MG63 (cell line): ENCODE measurements at places on chromosomes 12 and 14. TPM values are rescaled to one million over a fixed set of nuclear protein-coding genes. Genes with fewer than 3 reads are reported as not detected.

DNA sequence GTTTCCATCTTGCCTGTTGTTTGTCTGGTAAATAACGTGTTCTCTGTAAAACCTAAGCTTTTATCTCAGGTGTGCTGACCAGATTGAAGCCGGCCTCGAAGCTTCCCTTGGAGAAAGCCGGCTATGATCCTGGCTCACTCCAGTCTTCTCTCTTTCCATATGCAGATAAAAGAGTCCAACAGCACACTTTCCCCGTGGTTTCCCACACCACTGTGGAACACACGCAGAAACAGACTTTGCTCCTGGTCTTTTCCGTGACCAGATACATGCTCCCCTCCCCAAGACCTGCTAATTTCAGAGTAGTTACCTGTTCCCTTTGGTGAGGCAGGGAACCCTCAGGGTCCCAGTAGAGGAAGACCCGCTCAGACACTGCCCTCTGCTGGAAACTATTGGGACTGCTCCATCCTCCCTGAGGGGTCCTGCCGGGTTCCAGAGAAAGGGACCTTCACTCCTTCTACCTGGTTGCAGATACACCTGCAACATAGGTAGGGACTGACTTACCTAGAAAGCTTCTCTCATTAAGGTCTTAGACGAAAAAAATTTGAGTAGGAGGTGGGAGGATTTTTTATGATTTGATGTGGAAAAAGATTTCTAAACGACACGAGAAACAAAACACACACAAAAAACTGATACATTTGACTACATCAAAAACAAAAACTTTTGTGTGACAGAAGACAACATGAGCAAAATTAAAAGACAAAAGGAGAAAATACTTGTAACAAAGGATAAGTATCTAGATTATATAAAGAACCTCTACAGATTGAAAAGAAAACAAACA lies 415.4 kb upstream of the CCDC196 start:
- no peak for DNase-seq

DNA sequence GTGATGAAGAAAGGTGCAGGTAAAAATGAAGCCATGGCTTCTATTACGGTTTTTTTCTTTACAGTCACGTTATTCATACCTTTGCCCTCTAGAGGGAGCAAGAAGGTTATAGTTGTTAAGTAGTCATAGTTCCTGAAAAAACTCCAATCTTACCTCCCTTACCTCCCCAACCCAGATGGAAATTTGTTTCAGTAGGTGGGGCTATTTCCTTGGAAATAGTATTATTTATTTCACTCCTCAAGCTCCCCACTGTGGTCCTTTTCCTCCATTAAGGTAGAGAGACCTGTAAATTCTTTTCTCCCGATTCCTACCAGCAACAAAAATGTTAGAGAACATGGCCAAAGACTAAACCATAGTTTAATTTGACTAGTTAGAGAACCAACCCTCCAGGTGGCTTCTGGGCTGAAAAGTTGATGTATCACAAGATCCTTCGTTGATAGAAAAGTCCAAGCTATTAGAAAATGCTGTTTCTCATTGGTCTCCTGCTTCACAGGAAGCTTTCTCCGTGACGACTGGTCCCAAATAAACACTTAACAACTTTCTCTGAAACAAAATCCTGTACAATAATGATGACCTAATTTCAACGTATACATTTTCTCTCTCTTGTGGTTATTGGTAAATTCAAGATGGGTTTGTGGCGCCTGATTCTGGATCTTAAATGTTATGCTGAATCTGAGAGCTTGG lies 43.5 kb downstream of the TMX1 start:
- DNase-seq, result no peak

- no peak for DNase-seq
These were observed 242.1 kb downstream of the CACNA1C start for GRCh38 chr12:2294651-2295475.

DNA sequence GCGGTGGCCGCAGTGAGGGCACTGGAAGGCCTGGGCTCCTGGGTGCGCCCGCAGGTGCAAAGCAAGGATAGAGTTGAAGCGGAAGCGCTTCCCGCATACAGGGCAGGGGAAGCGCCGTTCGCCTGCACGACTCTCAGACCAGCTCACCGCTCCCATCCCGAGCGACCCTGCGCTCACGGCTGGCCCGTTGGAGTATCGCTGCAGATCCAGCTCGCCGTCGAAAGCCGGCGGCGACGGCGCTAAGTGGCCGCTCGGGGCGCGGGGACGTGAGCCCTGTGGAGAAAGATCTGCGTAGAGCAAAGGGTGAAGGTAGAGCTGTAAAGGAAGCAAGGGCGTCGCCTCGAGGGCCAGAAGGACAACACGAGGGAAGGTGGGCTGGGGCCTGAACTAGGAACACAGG lies 5.4 kb downstream of the ZNF219 start:
- no peak for DNase-seq

The ETFBKMT gene
- 4.8 and 20.9 TPM in 2 replicates for total RNA-seq

The VRTN gene
- total RNA-seq, result not detected in 2 replicates

The IRAK3 gene
- 2.3 and 4.6 TPM in 2 replicates for total RNA-seq
